Psoas muscle (tissue), 8 donors: ENCODE measurements at places on chromosomes 3 and 15. TPM values are rescaled to one million over a fixed set of nuclear protein-coding genes. Genes with fewer than 3 reads are reported as not detected.

DNA sequence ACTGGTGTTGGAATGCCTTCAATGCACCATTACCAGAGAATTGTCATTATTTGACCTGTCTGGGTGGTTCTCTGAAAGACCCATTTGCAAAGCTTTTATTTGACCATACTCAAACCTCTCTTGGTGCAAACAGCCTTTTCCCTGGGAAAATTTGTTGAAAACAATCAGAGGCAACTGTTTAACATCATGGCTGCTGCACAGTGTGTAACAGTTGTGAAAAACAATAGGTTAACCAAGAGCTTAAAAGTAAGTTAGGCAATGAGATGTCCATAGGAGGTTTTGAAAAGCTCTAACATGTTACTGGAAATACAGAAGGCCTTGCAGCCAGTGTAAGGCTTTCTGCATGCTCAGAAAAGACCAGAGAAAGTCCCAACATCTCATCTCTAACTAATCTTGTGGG is 18.9 kb downstream of the SPINK8 start:
- DNase-seq = no peak

The CPN2 gene
- not detected for total RNA-seq

DNA sequence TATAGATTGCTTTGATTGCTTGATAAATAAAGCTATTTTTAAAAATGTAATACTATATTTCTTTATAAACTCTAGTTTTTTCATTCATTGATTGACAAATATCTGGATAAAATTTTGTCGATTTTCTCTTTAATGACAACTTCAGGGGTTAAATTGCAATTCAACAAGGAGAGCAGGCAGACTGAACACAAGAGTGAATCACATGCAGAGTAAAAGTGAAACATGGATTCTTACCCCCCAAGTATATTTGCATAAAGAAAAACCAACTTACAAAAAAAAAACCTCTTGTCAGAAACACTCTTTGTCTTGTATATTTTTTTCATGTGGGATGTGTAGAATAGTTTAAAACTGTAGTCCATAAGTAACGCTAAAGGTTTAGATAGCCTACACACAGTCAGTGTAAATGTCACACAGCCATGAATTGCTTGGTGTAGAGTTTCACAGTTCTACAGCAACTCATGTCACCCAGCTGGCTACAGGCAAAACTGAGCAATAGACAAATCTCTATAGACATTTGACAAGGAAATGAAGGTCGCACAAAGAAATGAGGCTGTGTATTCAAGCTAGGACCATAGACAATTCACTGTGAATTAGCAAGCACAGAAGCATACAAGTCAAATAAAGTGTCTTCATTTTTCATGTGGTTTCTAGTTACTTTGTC is 141.6 kb downstream of the THRB start:
- DNase-seq = no peak

DNA sequence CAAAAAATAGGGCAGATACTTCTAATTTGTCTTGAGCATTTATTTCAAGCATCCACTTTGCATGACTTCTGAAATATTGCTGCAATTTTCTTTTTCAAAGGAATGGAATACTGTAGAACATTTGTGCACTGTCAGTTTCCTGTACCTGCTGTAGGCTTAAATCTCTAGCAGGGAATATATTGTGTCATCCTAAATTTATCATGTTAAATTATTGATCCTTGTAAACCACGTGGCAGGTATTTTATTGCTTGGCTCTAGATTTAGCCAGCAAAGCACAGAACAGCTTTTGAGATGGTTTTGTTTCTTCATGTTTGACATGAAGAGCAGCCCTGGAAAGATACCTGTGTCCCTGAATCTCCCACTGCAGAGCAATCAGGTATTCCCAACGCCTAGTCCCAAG is 470.1 kb downstream of the GABRG3 start:
- DNase-seq = no peak

GRCh38 chr15:28153492-28154119 is 54.5 kb upstream of the OCA2 start:
- DNase-seq = no peak

The FAM107A gene
- 17.1 TPM for total RNA-seq

GRCh38 chr15:78129751-78130287 is 1.4 kb downstream of the CIB2 start:
- no peak for DNase-seq

- DNase-seq = no peak
Measured at GRCh38 chr15:73386238-73386637, 17.5 kb upstream of the HCN4 start.

DNA sequence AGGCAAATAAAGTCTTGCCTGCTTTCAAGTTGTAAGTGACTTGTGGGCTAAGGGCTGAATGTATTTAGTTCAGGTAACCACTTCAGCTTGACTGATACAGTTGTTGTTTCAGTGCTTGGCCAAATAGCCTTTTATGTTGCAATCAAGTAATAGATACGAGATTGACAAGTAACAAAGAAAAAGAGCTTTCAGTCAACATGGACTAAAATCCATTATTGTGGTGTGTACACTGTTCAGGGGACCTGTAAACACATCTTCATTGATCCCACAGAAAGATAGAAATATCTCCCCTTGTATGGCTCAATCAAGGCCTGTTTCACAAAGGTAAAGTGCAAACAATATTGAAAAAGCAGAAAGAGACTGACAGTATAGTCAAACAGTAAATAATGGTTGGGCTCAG is 224.8 kb upstream of the TMCO5A start:
- no peak for DNase-seq

DNA sequence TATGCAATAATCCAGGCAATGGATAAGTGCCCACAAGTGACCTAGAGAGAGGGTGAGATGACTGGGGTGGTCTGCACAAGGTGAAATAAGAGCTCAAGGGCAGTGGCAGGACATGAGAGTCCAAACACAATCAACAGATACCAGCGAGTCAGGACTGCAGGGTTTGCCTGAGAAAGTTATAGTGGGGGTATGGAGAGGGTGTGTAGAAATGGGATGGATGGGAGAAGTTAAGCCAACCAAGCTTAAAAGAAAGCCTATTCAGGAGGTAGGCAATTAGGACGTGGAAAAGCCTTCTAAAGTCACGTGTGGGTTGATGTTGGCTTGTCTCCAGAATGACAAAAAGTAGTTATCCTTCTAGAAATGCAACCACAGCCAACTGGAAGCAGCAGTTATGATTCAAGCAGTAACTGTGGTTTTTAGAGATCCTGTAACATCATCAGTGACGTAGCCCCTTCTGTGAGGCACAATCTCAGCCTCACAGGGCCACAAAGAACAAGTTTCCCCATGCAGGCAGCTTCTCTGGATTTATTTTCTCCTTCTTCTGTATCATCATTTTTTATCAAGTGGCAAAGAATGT is 56.1 kb downstream of the FAM174B start:
- DNase-seq = no peak

DNA sequence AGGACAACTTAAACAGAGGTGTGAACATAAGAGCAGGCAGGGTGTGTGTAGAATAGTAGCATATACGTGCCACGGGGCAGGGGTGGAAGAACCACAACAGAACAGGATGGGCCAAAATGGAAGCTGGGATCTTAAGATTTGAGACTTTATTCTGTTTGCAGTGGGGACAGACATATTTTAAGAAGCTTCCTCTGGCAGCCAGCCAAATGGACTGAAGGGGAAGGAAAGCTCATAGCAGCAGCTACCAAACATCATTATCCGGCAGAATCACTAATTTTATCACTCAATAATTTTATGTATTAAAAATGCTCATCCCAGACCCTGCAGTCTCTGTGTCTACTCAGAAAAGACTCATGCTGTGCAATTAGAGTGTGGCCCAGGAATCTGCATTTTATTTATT is 130.9 kb upstream of the CTDSPL start:
- DNase-seq = no peak

The GOLGA6L7 gene
- total RNA-seq = not detected
